ENCODE measurements at places on chromosomes 12 and 14. TPM values are rescaled to one million over a fixed set of nuclear protein-coding genes. Genes with fewer than 3 reads are reported as not detected.

The KLHDC1 gene
- polyA plus RNA-seq = 1.2 TPM

The KRT71 gene
- not detected for polyA plus RNA-seq

The C14orf180 gene
- polyA plus RNA-seq = not detected

The SDSL gene
- polyA plus RNA-seq = 28.0 TPM

The DDN gene
- 0.34 TPM for polyA plus RNA-seq

The ATF7 gene
- polyA plus RNA-seq = 23.0 TPM

The FZD10 gene
- not detected for polyA plus RNA-seq

The TMEM179 gene
- 0.63 TPM for polyA plus RNA-seq

The ARHGEF40 gene
- 9.6 TPM for polyA plus RNA-seq

The KRT82 gene
- polyA plus RNA-seq = not detected

The IRAK3 gene
- polyA plus RNA-seq = 0.16 TPM

The SINHCAF gene
- 38.5 TPM for polyA plus RNA-seq

The HOXC12 gene
- polyA plus RNA-seq = not detected

The WDR89 gene
- 15.1 TPM for polyA plus RNA-seq

The FAIM2 gene
- not detected for polyA plus RNA-seq

The STRAP gene
- 201 TPM for polyA plus RNA-seq

The INSM2 gene
- polyA plus RNA-seq = not detected

Measured in A549 (cell line).